Urothelium cell line (cell line): ENCODE measurements at places on chromosomes 12 and 14.

- no peak for DNase-seq
Measured at GRCh38 chr12:98893126-98893674, 248.1 kb downstream of the APAF1 start.

GRCh38 chr14:95044463-95045105 lies 112.7 kb downstream of the DICER1 start:
- DNase-seq = no peak

DNA sequence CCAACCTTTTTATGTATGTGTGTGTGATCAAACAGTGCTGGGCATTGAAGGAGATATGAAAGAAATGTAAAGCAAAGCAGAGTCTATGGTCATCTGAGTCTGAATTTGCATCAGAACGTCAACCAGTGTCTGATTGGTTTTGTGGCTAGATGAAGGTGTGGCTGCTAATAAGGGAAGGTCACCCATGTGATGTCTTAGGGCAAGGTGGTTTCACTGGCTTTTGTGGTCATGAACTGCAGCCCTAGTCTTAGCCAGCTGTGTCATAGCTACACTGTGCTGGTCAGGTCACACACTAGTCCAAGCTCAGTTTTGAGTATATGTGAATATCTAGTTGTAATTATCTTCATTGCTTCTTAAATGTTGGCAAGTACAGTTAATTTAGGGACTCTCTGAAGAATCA lies 105.8 kb downstream of the TGFB3 start:
- no peak for DNase-seq

- DNase-seq = no peak
Measured at GRCh38 chr12:50573271-50573670, 68.5 kb downstream of the DIP2B start.

GRCh38 chr12:129409281-129409680 lies 494.5 kb downstream of the TMEM132D start:
- no peak for DNase-seq

- DNase-seq = no peak
Measured at GRCh38 chr12:111686574-111687105, 787 bp downstream of the ACAD10 start.

DNA sequence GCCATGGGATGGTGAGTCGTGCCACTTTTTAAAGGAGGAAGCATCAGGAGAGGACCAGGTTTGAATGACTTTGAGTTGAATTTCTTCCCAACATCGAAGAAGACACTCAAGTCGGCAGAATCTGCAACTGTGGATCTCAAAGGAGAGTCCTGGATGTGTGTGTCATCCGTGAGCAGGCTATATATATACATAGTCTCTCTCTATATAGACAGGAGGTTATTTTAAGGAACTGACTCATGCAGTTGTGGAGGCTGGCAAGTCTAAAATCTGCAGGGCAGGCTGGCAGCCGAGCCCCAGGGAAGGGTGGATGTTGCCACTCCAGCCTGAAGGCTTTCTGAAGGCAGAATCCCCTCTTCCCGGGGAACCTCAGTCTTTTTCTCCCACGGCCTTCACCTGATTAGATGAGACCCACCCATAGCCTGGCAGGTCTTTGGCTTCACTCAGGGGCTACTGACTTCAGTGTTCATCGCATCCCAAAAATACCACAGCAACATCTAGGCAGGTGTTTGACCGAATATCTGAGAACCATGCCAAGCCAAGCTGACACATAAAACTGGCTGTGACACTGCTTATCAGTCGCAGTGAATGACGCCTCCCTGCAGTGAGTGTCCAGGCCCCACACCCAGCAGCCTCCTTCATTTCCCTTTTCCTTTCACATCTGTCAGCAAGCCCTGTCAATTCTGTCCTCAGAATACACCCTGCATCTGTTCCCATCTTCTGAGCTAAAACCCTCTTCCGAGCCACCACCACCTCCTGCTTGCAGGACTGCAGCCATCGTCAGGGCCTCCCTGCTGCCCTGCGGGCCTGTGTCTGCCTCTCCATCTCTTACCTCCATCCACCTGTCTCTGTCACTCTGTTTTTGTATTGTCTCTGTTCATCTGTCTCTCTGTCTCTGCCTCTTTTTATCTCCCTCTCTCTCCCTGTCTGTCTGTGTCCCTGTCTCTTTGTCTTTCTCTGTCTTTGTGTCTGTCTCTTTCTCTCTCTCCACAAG lies 54.0 kb downstream of the ZNF664 start:
- peak; percentile 33 for DNase-seq

DNA sequence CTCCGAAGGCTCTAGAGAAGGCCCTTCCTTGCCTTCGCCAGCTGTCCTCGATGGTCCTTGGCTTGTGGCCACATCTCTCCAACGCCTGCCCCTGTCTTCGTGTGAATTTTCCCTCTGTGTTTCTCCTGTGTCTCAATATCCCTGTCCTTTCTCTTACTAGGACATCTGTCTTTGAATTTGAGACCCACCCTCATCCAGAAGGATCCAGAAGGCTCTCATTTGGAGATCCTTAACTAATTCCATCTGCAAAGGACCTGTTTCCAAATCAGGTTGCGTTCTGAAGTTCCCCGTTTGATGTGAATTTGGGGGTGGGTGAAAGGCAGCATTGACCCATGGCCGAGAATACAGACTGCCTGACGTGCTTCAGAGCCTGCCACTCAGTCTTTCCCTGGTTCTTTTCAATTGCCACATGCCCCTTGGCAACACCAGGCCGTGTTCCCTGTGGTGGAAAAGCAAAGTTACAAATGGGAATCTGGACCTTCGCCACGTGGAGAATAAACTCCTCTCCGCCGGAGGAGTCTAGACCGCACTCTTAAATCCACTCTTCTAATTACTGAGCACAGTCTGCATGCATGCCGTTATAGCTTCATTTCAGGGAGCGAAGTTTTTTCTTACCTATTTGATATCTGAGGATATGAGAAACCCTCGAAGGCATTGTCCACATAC lies 158.8 kb downstream of the TMEM132C start:
- no peak for DNase-seq

- no peak for DNase-seq
Measured at GRCh38 chr12:100445081-100445481, 28.6 kb upstream of the NR1H4 start.

DNA sequence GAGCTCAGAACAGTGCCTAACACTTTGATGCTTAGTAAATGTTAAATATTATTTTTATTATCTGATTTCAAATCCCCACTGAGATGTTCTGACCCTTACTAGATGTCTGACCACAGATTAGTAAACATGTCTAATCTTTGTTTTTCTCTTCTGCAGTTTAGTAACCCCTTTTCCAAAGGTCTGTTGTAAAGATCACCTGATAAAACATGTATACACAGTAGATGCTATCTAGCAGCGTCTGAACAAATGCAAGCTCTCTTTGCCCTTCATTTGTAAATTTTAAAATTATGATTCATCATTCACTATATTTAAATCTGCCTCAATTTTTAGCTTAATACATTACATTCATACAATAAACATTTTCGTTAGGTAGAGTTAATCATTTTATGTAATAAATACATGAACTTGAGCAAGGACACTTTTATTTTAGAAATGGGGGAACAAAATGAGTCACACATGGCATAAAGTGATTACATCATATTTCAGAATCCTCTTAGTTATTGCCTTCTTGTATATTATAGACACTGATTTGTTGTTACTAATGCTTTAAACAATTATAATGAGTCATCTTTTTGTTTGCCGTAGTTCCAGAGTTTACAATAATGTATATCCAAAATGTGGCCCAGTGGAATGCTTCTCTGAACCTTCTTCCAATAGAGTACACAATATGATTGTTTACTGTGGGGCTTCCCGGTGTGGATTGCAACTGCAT lies 1.7 kb upstream of the OR4K5 start:
- DNase-seq = no peak
